ENCODE measurements at places on chromosomes 3 and 15. TPM values are rescaled to one million over a fixed set of nuclear protein-coding genes. Genes with fewer than 3 reads are reported as not detected.
A peak's percentile ranks its signal among the peaks of the same experiment; 100 is the strongest.

Gene USP13
- 6.0 TPM for total RNA-seq

Gene CSTA
- 19.3 TPM for total RNA-seq

Gene CLSTN2
- 1.0 TPM for total RNA-seq

DNA sequence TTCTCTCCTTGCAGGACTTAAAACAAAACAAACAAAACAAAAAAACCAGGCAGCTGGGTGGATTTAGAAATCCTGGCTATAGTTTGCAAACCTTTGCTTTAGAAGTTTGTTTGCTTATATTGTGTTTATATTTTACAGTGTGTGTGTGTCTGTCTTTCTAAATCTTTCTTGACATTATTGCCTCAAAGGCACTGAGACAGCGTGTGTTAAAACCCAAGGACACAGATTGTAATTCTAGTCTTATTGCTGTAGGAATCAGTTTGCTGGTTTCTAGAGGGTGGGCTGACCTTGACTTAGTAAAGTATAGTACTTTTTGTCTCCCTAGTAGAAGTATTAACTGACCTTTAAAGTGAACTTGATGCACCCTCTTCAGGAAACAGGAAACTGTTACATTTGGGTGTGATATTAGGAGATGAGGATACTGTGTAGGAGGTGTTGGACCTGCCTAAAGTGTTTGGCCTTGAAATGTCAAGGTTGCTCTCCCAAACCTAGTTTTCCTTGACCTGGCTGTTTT lies 71.0 kb downstream of the TCF12 start:
- DNase-seq: no peak

DNA sequence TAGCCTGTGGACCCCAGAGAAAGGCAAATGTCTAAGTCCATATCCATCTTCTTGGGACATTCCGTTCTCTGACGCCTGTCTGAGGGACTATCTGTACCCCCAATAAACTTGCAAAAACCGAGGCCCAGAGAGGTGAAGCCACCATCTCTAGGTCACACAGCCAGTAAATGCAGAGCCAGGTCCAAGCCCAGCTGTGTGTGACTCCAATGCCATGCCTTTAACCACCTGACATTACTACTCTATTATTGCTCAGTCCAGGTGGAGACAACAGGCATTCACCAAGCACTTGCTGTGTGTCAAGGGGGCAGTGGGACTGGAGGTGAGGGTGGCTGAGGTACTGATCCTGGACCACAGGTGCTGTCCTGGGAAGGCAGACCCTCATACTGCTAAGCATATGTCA lies 25.4 kb downstream of the CYP8B1 start:
- DNase-seq: no peak

- peak; percentile 78 for DNase-seq
Observed at GRCh38 chr3:157075693-157076420, 84.1 kb downstream of the CCNL1 start.

GRCh38 chr3:197381371-197381770 lies 83.0 kb upstream of the DLG1 start:
- no peak for DNase-seq

- no peak for DNase-seq
Observed at GRCh38 chr3:139653582-139653981, 24.2 kb downstream of the NMNAT3 start.

GRCh38 chr3:159860269-159861116 lies 128.1 kb upstream of the IL12A start:
- no peak for DNase-seq

DNA sequence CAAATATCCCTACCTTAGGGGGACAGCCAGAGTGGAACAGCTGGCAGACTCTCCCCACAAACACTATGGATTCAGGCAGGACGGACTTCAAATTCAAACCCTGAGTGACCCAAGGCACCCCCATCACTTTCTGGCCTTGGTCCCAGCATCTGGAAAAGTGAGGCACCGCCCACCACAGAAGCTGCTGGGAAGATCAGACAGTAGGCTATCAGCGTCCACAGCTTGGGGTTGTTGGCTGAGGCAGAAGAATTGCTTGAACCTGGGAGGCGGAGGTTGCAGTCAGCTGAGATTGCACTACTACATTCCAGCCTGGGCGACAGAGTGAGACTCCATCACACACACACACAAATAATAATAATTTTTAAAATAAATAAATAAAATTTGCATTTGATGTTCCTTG lies 8.5 kb downstream of the PFKFB4 start:
- no peak for DNase-seq

Data from right lobe of liver (tissue), 6 donors.